ENCODE measurements at places on chromosomes 1 and 21.

DNA sequence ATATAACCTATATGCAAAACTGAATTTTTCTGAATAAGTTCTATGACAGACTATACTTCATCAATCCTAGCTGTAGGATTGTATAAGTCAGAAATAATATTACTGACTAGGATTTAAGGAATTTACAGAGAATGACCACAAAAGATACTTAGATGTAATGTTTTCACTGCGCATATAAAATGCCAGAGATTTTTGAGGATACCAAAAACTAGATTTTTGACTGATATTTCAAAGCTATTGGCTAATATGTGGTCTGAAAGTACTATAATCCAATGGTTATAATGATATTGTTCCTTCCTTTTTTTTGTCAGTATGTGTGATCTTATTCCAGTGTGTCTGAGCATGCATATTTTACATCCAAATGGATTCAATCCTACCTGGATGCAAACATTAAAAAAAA is 17.0 kb upstream of the IFI44L start:
- DNase-seq = no peak

- DNase-seq = no peak
These were observed 48.9 kb downstream of the CHML start for GRCh38 chr1:241591317-241591716.

DNA sequence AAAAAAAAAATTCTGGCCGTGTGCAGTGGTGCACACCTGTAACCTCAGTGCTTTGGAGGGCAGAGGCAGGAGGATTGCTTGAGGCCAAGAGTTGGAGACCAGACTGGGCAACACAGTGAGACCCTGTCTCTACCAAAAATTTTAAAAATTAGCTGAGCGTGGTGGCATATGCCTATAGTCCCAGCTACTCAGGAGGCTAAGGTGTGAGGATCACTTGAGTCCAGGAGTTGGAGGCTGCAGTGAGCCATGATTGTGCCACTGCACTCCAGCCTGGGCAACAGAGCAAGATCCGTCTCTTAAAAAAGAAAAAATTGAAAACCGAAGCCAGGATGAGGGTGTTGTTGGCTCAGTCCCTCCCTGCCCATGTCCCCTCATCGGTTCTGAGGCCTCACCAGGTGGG is 55.9 kb upstream of the PAX7 start:
- DNase-seq = no peak

DNA sequence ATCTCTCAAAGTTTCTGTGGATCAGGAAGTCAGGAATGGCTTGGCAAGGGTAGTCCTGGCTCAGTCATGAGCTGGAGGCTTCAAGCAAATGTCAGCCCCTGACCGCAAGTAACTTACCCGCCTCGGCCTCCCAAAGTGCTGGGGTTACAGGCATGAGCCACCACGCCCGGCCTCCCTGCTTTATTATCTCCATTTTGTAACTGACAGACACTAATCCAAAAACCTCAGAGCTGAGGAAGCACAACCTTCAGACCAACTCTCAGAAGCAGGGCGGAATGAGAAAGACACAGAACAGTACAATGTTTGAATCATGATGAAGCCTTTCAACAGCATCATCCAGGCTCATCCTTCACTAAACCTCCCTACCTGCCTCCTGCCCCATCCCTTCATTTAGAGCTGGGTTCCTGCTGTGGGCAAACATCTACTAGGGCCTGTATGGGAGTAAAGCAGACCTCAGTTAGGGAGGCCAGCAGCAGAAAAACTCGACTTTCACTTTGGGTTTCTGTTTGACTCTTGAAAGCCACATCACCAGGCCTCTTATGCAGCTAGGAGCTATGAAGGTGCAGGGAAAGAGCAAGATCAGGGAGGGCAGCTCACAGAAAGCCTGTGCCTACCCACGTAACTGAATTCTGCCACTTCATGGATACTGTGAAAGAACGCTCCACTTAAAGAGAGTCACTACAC is 84.4 kb upstream of the RAB4A start:
- no peak for DNase-seq

GRCh38 chr21:44520326-44521300 is 19.4 kb downstream of the KRTAP10-1 start:
- no peak for DNase-seq

DNA sequence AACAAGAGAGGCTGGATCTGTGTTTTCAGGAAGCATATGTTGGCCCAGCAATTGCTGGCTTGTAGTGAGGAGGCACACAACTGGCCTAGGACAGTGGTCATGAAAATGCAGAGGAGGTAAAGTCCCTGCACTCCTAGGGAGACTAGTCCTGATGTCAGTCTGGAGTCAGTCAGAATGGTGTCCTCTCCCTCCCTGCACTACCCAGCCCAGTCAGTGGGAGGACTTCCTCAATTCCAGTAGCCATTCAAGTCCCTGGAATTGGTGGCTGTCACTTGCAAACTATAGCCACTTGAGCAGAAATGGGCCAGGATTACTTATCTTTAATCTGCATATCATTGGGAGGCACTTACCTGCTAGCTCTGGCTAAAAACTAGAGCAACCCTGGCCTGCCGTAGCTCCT is 18.6 kb downstream of the NDUFS5 start:
- no peak for DNase-seq

DNA sequence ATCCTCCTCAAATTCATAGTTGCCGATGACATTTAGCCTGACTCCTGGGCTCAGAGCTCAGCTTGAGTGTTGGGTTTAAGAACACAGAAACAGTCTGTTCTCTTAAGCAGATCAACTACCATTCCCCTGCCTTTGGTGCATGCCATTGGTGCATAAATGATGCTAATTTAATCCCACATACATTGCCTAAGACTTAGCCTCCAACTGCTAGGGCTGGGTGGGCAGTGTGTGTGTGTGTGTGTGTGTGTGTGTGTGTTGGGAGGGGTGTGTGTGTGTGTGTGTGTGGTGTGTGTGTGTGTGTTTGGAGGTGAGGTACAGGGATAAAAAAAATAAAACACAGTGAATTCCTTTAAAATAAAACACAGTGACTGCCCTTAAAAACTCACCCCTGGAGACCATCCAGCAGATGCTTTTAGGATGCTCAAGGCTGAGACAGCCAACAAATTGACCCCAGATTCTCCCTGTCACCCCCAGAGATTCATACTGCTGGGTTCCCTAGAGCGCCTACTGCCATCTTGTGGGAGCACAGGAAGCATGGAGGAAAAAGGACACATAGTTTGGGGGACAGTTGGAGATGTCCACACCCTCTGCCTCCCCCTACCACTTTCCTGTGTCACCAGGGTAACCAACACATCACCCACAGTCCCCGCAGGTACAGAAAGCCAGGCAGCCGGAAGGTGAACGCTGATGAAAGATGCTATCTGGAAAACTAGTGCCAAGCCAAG is 30.6 kb downstream of the KLHDC7A start:
- DNase-seq = no peak

- no peak for DNase-seq
These were observed 13.8 kb downstream of the ALG14 start for GRCh38 chr1:95058974-95059373.

- DNase-seq = no peak
These were observed 32.9 kb downstream of the NRIP1 start for GRCh38 chr21:15031790-15032357.

- DNase-seq = no peak
These were observed 4.8 kb downstream of the MX2 start for GRCh38 chr21:41366522-41367151.

DNA sequence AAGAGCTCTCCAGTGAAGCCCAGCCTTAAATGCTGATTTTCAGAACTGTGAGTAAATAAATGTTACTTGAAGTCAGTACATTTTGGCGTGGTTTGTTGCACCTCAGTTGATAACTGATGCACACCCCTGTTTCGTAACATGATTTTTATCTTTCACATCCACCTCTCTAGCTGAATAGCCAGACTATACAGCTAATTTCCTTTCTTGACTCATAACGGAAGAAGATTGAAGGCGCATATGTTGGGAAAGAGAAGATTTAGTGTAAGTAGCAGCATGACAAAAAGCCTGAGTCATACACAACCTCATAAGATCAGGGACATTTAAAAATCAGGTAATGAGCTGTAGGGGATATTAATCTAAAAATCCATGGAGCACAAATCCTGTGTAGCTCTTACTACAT is 716.2 kb upstream of the ZP4 start:
- no peak for DNase-seq

GRCh38 chr1:42680055-42680454 is 2.2 kb upstream of the YBX1 start:
- no peak for DNase-seq

GRCh38 chr1:193404236-193404635 is 217.8 kb upstream of the B3GALT2 start:
- no peak for DNase-seq

GRCh38 chr21:23398726-23399125 is 2208.6 kb downstream of the MRPL39 start:
- no peak for DNase-seq

- DNase-seq = no peak
These were observed 13.5 kb downstream of the KCNK1 start for GRCh38 chr1:233627376-233627775.

GRCh38 chr1:5889901-5890300 is 102.3 kb downstream of the NPHP4 start:
- no peak for DNase-seq

GRCh38 chr1:212498283-212499040 is 65.7 kb downstream of the NENF start:
- no peak for DNase-seq

DNA sequence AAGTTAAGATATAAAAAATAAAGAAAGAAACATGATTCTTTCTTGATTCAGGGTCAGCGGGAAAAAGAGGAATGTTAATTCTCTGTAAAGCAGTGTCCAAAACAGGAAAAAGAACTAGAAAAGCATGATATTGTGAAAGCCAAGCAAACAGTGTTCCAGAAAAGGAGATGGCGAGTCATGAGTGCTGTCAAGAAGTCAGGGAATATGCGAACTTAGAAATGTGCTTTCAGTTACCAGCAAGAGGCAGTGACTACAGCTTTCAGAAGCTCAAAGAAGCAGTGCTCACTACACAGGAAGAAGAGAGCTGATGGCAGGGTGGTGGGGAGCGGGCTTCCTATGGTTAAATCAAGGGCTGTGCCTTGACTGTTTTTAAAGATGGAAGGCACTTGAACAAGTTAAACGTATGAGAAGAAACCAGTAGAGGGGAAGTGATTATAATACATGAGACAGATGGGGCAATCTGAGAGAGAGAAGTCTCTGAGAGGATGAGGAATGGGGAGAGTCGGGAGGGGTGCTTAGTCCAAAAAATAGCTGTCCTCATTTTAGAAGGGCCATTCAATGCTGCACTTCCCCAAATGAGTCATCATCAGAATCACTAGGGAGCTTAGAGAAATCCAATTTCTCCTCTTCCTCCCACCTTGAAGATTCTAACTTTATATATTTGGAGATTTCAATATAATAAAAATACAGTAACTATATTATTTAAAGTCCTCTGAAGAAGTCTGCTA is 90.4 kb downstream of the KCNK1 start:
- DNase-seq = no peak

- DNase-seq = no peak
These were observed 2.6 kb upstream of the RAB7B start for GRCh38 chr1:206005778-206006180.

DNA sequence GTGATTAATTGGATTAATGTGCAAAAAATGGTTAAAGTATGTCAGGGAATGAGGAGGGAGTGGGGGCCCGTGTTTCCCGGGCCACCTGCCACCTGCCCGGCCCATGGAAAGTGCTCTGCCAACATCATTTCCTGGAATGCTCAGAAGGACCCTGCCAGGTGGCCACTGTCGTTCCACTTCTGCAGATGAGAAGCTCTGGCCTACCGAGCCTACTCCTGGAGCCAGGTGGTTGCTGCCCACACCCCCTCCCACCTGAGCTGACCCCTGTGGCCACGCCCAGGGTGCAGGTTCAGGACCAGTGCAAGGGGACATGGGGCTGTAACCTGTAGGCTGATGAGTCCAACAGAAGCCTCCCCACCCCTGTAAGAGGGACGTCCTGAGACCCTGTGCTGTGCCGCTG is 99.7 kb downstream of the PRDM16 start:
- DNase-seq = no peak

DNA sequence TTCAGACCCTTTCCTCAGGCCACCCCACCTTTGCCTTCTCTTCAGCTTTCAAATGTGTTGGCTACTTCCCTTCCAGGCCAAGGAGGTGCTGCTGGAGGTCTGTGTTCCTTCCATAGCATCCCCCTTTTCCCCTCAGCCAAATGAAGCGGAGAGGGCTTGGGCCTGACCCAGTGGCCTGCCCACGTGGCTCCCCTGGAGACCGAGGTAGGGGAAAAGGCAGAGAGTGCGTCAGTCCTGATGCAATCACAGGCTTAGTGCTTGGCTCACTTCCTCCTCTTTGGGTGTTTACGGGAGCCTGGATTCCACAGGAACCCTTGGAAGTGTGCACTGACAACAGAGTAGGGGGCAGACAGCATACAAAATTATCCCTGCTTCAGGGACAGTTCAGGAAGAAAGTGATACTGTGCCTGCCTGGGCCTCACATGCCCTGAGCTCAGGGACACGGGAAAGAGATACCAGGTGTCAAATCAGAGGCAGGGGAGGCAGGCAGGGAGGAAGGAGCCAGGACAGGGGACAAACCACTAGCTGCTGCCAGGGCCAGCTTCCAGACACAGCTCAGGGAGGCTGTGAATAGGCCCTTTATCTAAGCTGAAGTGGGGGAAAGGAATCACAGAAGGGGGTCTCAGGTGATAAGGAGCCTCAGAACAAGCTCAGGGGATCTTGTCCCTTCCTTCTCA is 16.6 kb upstream of the PTP4A2 start:
- peak; percentile 87 for DNase-seq

DNA sequence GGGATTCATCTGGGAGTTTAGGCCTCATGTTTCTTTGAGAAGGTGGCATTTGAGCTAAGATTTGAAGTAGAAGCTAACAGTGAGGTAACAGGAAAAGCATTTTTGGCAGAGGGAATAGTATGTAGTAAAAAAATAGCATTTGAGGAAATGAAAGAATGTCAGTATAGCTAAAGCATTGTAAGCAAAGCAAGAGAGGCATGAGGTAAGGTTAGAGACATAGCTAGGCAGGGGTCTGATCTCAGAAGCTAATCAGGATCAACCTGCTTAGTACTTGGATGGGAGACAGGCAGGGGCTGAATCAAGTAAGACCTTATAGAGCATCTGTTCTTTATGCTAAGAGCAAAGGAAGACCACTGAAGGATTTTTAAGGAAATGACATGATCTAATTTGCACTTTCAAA is 4.0 kb downstream of the POLR3C start:
- DNase-seq = no peak

Data from gastrocnemius medialis (tissue), 4 donors.